ENCODE measurements at places on chromosomes 16 and 17. TPM values are rescaled to one million over a fixed set of nuclear protein-coding genes. Genes with fewer than 3 reads are reported as not detected.
A peak's percentile ranks its signal among the peaks of the same experiment; 100 is the strongest.

The EVPLL gene
- 1.1 TPM for total RNA-seq

DNA sequence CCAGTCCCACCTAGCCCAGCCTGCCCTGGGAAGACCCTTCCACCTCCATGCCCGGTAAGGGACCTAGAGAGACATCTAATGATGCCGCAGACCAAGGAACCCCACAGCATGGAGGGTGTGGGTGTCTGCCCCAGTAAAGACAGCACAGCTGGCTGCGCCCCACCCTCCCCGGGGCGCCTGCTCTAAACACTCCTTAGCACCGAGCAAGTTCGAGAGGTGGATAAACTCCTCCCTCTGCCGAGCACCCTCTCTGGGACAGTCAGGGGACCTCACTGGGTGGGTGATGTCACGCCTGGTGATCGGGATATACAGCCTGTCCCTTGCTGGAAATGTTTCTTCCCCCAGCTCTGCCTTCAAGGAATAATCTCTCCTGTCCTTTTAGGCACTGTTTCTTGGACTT is 16.7 kb upstream of the DNAI2 start:
- no peak for DNase-seq

- DNase-seq, result no peak
Measured at GRCh38 chr17:1562176-1562643, 382 bp downstream of the PITPNA start.

The IL21R gene
- total RNA-seq, result 1.1 TPM

GRCh38 chr17:21689604-21690003 is 2.7 kb upstream of the KCNJ18 start:
- DNase-seq, result peak; percentile 50

GRCh38 chr16:31871510-31871909 is 2.1 kb upstream of the ZNF267 start:
- DNase-seq, result no peak
